Stimulated activated CD8-positive, alpha-beta memory T cell treated with anti-CD3 and anti-CD28 coated beads, Interleukin-15, amount 100 ng/mL, for 4 hours (primary cell): ENCODE measurements at places on chromosomes 5 and 9.

DNA sequence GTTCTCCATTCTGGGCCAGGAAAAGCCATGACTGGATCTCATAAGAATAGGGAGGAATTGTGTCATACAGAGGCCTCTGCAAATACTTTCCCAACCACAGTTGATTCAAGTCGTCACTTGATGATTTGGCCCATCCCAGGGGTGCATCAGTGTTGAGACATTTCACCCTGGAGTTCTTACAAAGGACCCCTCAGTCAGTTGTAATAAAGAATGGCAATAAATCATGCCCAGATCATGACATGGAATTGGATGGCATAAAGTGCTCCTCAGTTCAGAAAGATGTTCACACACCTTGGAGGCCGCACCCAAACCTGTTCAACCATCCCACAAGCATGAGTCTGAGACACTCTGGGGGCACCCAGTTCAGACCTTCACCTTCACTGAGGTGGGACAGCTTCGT lies 168.1 kb downstream of the NR3C1 start:
- DNase-seq: no peak

DNA sequence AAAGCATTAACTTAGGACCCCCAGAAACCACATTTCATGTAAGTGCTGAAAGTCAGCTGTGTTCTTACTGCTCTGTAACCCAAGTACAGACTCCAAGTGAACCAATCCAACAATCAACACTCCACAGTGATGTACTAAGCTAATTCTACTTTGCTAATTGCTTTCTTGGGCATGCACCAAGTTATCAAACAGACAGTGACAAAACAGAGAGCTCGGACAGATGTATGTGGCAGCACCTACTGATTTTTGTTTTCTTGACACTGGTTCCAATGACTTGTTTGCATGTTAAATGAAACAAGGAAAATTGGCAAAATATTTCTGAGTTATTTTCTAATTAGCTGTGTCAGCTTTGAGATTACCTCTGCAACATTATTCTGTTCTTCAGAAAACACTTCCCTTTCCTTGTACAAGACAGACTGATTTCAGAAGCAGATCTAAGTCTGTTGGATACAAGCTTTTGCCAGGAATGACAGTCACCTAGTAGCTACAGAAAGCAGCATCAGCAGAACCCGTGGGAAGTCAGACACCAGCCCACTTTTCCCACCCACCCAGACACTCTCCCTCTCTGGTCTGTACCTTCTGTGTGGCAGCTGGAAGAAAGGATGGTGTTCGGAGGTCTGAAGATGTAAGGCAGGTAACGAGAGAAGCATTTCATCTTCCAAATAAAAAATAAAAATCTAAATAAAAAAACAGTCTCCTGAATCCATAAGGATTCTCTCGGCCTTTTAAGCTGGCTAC lies 176.7 kb upstream of the PPP2R2B start:
- no peak for DNase-seq

GRCh38 chr5:6228257-6229250 lies 149.8 kb downstream of the MED10 start:
- DNase-seq: no peak

- DNase-seq: no peak
These were observed 928 bp downstream of the HACD4 start for GRCh38 chr9:21030389-21031035.

DNA sequence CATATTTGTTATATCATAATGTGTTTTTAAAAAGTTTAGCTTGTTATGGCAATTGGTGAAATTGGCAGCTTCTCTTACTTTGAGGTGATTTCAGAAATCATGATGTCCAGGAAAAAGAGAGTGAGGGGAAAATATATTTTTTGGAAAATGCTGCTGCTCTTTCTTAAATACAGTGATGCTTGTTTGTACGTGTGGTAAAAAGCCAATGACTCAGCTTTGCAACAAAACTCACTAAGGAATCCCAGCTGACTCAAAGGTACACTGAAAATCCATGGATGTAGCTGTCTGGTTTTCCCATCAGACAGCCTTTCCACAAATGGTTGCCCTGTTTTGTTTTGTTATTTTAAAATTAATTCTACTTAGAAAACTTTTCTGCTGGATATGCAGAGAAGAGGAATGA lies 306.4 kb upstream of the PAPPA start:
- DNase-seq: no peak

GRCh38 chr9:111994831-111995458 lies 98.3 kb downstream of the UGCG start:
- no peak for DNase-seq

GRCh38 chr5:156879665-156880285 lies 29.7 kb downstream of the PPP1R2B start:
- DNase-seq: no peak
